ENCODE measurements at places on chromosomes 6 and 20. TPM values are rescaled to one million over a fixed set of nuclear protein-coding genes. Genes with fewer than 3 reads are reported as not detected.

ZHX3 gene
- 19.3 TPM for total RNA-seq

SRSF12 gene
- total RNA-seq: not detected

GRCh38 chr6:74607934-74608333 is 597.9 kb downstream of the COL12A1 start:
- no peak for DNase-seq

COL20A1 gene
- total RNA-seq: not detected

GRCh38 chr20:22684072-22684762 is 99.8 kb upstream of the FOXA2 start:
- DNase-seq: no peak

GRCh38 chr6:79543886-79544285 is 6.7 kb upstream of the LCA5 start:
- DNase-seq: no peak

PRND gene
- 0.46 TPM for total RNA-seq

- DNase-seq: peak; percentile 87
Observed at GRCh38 chr6:10451828-10452509, 37.1 kb upstream of the TFAP2A start.

STX11 gene
- total RNA-seq: 20.1 TPM

NOL4L gene
- 10.4 TPM for total RNA-seq

MYCT1 gene
- 4.2 TPM for total RNA-seq

- no peak for DNase-seq
Observed at GRCh38 chr6:11083491-11083890, 10.1 kb upstream of the SMIM13 start.

GRCh38 chr20:12203981-12204380 is 286.3 kb downstream of the BTBD3 start:
- DNase-seq: no peak

DNA sequence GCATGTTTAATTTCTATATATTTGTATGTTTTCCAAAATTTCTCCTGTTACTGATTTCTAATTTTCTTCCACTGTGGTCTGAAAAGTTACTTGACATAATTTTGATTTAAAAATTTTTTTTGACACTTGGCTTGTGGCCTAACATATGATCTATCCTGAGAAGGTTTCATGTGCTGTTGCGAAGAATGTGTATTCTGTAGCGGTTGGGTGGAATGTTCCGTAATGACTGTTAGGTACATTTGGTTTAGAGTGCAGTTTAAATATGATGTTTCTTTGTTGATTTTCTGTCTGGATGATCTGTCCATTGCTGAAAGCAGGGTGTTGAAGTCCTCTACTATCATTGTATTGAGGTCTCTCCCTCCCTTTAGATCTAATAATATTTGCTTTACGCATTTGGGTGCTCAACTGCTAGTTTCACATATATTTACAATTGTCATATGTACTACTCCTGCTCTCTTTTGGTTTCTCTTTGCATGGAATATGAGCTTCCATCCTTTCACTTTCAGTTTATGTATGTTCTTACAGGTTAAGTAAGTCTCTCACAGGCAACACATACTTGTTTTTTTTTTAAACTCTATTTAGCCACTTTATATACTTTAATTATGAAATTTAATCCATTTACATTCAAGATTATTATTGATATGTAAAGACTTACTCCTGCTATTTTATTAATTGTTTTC is 19.5 kb upstream of the EDN1 start:
- DNase-seq: no peak

GRCh38 chr6:140921366-140922226 is 1211.1 kb upstream of the GJE1 start:
- DNase-seq: no peak

- DNase-seq: no peak
Observed at GRCh38 chr6:110746680-110747079, 68.6 kb downstream of the CDK19 start.

CLVS2 gene
- total RNA-seq: under 0.01 TPM

LTB gene
- not detected for total RNA-seq

GRCh38 chr6:83758533-83758932 is 49.6 kb upstream of the SNAP91 start:
- no peak for DNase-seq

DNA sequence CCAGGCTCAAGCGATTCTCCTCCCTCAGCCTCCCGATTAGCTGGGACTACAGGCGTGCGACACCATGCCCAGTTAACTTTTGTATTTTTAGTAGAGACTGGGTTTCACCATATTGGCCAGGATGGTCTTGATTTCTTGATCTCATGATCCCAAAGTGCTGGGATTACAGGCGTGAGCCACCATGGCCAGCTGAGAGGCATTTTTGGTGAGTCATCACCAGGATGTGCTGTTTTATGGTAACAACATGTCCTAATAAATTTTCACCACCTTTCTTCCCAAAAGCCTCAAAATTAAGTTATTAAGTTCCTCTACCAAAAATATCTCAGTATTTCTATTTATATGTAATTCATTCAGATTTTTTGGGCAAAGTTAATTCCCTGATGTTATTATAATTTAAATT is 53.5 kb downstream of the COL21A1 start:
- no peak for DNase-seq

- no peak for DNase-seq
Observed at GRCh38 chr6:88653936-88654335, 309.5 kb downstream of the RNGTT start.

Data from lower leg skin (tissue), 4 donors.